ENCODE measurements at places on chromosomes 13 and 19.

- DNase-seq: no peak
Measured at GRCh38 chr13:50691681-50692263, 151.7 kb downstream of the DLEU7 start.

GRCh38 chr13:76331943-76332712 lies 554.1 kb downstream of the KCTD12 start:
- DNase-seq: no peak

DNA sequence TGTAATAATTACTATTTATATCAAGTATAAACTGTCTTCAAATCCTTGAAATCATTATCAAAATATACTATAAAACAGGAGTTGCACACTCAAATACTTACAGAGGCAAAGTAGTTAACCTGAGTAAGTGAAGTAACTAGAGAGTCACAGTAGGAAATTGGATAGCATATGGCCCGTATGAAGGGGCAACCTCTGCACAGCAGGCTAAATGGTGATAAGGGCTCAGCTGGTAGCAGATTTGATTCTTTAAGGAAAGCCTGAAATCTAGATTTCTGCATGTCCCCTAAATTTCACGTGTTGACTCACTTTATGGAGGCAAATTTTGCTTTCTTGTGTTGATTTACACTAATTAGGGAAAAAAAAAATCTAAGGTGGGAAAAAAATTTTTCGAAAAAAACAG lies 46.4 kb downstream of the STOML3 start:
- DNase-seq: no peak

DNA sequence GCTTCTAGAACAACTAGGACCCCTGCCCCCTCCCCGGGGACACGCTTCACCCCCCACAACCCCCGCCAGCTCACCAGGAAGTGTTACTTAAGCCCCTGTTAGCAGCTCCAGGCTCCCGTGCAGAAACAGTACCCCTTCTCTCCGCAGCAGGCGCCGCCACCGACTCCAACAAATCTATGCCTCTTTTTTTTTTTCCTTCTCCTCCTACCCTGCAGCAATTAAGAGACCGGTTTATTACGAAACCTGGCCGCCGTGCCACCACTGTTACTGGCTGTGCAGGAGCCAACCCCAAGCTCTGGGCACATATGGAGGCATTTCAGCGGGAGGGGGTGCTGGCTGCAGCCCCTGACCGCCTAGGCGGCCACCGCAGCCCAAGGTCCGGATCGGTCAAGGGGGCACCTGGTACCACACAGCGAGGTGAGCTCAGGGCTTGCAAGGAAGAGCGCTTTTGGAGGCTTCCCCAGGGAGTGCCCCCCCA lies 2.4 kb downstream of the GADD45B start:
- DNase-seq: peak; percentile 72

DNA sequence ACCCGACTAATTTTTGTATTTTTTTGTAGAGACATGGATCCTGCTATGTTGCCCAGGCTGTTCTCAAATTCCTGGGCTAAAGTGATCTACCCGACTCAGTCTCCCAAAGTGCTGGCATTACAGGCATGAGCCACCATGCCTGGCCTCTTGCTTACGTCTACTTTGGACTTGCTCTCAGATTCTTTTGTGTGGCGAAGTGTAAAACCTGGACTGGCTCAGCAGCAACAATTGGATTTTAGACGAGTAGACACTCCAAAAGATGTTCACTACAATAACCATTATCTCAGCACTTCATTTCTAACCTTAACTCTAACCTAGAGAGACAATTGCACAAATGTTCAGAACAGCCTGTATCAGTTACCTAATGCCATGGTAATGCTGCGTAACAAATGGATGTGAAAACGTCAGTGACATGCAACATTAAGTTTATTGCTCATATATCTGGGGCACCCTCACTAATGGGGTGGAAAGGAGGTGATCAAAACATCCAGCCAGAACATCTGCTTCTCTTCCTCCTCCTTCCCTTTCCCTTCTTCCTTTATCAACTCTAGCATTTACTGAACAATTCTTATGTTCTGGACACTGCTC lies 124.9 kb upstream of the MRI1 start:
- no peak for DNase-seq

GRCh38 chr19:28497137-28497536 lies 715.8 kb downstream of the UQCRFS1 start:
- DNase-seq: no peak

- peak; percentile 64 for DNase-seq
Measured at GRCh38 chr19:39110263-39110967, 15.2 kb upstream of the PAK4 start.

- no peak for DNase-seq
Measured at GRCh38 chr13:39494006-39494405, 109.0 kb downstream of the LHFPL6 start.

DNA sequence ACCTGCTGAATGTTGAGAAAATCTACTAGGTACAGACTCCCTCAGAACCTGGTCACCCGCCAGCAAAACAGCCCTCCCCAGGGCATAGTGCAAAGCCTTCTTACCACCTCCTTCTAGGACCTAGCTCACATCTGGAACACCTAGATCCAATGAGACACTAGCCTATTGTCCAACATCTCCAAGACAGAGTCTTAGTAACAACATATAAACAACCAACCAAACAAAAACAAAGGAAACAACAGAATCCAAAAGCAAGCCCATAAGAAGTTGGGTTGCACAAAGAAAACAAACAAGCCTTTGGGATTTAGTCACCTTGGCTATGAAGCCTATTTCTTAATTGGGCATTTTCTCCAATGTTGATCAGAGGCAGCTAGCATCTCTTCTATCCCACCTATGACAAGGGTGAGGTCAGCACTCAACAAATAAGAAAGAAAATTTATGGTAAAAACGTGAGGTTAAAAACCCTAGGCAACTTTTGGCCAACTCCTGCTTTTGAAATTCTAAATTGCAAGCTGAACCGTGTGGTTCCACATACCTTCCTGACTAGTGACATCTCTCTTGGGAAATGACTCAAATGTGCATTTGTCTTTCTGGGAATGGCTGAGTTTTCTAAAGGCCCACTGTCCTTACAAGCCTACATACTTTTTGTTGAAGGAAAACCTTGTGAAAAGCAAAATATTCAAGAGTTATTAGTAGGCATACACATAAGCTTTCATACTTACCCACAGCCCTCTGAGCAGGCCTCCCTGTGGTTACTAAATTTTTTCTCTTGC lies 66.7 kb downstream of the FAM216B start:
- no peak for DNase-seq

DNA sequence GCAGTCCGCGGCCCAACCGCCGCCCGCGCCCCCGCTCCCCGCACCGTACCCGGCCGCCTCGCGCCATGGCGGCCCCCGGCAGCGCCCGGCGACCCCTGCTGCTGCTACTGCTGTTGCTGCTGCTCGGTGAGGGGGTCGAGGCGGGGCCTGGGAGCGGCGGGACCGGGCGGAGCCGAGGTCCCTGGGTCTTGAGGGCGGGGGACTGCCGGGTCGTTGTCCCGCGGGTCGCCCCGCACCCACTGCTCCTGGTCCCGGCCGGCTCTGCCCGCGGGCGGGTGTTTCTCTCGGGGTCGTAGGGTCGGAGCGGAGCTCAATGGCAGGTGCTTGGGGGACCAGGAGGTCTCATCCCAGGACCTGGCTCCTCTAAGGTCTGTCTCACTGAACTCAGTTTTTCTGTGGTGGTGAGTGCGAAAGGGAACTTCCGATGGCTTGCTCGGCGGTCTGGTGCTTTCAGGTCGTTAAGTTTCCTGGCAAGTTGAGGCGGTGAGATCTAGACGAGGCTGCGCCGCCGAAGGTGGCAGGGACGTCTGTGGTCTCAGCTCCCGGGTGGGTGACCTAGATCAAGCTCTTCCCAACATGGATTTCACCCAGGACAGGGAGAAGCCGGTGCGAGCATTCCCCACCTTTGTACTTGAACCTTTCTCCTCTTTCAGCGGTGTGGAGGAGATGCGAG lies 467 bp downstream of the LAMP1 start:
- peak; percentile 59 for DNase-seq

- DNase-seq: no peak
Measured at GRCh38 chr19:21045028-21045427, 24.6 kb downstream of the ZNF430 start.

- DNase-seq: no peak
Measured at GRCh38 chr19:30325676-30326392, 46.4 kb upstream of the ZNF536 start.

GRCh38 chr19:10768936-10769335 lies 51.1 kb downstream of the DNM2 start:
- no peak for DNase-seq

DNA sequence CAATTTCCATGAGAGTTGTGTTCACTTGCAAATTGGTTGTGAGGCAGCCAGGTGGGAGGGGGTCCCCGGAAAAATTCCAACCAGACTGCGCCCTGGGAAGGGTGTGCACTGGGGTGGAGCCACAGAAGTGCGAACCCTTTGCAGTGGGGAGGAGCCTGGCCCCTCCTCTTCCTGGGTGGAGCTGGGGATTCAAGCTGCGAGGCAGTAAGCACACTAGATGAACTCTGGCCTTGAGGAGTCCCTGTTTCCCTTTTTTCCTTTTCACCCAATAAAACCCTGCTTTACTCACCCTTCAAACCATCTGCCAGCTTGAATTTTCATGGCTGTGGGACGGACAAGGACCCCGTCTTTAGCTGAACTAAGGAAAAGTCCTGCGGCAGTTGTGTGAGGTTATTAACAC lies 31.0 kb upstream of the MBNL2 start:
- peak; percentile 56 for DNase-seq

GRCh38 chr19:8476524-8476923 lies 25.9 kb downstream of the PRAM1 start:
- no peak for DNase-seq

GRCh38 chr13:36014763-36015162 lies 116.4 kb downstream of the DCLK1 start:
- no peak for DNase-seq

DNA sequence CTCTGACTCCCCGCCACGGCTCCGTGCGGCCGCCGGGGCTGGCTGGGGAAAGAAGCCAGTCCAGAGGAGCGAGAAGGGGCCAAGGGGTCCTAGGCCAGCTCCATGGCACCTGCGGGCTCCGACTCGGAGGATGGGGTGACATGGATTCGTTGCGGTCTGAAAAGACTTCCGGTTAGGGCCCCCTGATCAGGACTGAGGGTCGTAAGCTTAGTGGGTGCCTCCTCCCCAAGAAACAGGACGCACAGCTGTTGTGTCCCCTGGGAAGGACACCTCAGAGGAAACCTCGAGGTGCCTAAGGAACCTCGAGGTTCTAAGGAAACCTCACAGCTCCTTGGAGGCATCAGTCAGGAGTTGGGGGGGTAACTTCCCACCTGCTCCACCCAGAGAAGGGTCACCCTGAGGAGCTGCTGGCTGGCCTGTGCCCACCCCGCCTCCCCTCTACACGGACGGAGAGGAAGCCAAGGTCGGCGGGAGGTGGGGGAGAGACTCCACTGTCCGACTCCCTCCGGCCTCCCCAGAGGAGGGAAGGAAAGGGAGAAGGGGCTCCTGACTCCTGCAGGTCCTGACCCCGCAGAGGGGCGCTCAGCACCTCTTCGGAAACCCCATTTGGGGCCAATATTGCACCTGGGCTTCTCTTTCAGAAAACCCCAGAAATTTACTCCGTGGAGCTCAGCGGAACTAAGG lies 855 bp downstream of the ATP12A start:
- DNase-seq: no peak

DNA sequence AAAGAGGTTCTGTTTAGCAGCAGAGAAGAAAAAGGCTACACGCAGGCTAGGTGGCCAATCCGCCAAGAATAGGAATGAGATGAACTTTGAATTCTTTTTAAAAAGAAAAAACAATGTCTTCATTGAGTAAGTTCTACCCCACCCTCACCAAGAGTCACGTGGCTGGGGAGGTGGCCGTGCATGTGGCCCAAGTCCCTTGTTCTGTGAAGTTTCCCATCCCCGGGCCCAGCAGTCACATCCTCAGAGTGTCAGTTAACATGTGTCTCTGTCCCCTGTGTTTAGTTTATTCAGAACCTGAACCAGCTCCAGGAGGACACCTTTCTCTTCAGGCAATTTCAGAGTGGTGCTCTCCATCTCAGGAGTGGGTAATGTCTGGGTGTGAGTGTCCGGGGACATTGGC lies 57.1 kb upstream of the MCF2L start:
- DNase-seq: no peak

DNA sequence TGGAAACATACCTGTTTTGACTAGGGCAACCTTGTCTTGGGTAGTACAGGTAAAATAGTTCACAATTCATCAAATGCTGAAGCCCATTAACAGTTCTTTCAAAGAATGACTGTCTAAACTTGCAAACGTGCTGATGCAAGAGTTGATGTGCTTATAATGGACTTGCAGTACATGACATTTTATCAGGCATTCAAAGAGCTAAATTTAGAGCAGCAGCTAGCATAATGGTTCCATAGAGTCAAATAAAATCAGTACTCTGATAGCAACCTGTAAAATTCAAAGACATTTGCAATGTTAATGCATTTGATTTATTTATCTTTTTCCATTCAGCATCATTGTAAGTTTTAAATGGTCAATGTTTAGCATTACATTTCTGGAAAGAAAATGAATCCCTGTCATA lies 979.7 kb upstream of the SLC10A2 start:
- DNase-seq: no peak

DNA sequence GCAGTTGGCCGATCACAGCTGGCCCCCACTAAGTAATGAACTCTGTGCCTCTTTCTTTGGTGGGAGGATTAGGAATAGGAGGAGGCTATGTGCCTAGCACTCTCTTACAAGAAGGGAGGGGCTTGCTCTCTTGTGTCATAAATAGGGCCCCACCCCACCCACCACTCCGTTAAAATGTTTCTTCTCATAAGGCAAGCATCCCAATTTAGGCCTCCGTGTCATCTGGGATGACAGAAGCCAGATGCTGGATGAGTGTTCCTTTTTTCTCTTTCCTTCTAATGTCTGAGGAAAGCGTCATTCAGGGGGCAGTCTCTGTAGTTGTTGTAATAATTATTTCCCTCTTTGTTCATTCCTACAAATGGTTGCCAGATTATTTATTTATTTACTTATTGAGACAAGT lies at the start of gene LIPE:
LIPE (minus strand) TSS at position 76 of the 400 bp plus-strand sequence. CDS start 239 bp downstream, outside the sequence.
- no peak for DNase-seq

DNA sequence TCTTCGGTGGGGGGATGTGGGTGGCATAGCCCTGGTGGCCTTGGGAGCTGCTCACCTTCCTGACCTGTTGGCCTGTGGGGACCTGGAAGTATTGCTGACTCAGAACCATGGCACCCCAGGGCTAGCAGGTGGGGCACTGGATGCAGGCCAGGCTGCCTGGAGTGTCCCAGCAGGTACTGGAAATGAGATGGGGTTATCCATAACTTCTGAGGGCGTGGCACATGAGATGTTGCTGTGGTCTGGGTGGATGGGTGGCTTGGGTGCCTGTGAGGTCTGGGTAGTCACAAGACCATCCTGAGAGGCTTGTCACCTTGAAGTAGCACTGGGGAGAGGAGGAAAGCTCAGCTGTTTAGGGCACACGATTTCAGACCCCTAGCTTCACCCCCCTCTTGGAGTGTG lies 636 bp upstream of the RNF225 start:
- no peak for DNase-seq

- peak; percentile 35 for DNase-seq
Measured at GRCh38 chr13:97574926-97575325, 141.0 kb downstream of the RAP2A start.

Measured in small intestine (tissue), 16 donors.